ENCODE measurements at places on chromosomes 12 and 14.

GRCh38 chr14:22650960-22651521 lies 6.9 kb upstream of the OR6J1 start:
- peak; percentile 32 for DNase-seq

GRCh38 chr14:24915958-24916595 lies 133.9 kb downstream of the STXBP6 start:
- no peak for DNase-seq

DNA sequence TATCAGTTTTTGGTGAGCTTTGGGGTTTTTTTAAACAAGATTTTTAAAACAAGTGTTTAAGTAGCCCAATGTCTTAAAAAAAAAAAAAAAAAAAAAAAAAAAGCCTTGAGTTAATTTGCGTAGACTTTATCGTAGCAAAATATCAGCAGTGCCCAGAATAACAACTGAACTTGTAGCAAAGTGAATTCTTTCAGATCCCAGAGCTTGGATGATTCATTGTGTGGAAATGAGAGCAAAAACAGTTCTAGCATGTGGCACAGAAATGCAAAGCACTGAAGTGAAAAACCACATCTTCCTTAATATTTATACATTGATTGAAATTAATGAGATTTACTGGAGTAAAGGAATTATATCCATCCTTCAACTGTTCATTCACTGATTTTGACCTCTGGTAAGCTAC lies 258.1 kb downstream of the EGLN3 start:
- no peak for DNase-seq

DNA sequence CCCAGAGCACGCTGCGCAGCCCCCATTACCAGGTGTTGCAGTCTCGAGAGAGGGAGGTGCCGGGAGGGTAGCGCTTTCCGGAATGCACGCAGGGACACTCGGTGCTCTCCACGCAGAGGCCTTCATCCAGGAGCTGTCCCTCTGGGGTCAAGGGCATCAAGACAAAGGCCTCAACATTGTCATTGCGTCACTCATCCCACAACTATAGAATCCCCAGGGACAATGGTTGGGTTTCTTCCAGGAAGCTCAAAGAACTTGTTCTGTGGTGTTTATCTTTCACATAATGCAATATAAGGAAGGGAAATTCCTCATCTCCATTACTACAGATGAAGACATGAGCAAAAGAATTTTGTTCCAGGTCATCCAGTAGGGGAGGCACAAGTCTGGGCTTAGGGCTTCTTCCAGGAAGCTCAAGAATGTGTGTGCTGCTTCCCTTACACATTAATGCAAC lies 52.1 kb downstream of the VWF start:
- DNase-seq, result no peak

- DNase-seq, result no peak
These were observed 1493.6 kb downstream of the AACS start for GRCh38 chr12:126558810-126559209.

DNA sequence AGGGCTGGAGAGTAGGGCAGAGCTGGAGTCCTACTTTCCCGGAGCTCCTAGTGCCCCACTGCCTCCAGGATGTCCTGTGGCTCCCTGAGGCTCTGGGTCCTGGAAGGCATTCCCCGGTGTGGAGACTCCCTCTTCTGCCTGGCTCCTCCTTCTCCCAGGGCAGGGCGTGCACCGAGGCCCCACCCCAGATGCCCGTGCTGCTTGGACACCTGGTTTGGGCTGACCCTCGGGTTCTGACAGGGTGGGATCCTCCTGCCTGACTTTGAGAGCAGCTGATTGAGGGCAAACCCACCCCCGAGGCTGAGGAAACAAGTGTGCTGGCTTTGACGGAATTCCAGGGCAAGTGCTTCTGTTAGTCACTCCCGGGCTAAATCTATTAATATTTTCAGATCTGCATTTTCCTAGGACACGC lies 15.4 kb downstream of the TEAD4 start:
- DNase-seq, result no peak

DNA sequence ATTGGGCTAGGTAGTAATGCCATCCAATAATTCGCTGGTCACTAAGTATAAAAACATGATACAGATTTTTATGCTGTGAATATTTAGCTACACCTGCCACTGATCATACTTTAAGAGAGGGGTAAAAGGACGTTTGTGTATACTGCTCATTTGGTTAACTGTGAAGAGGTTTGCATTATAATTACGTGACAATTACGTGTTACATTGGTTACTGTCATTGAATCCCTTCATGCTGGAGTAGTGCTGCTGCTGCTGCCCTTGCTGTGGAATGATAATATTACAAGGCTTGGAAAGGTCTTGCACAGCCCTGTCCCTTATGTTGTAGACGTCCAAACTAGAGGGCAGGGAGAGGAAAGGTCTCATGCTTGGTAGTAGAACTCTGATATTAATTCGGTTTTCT lies 312.2 kb upstream of the ATP2B1 start:
- no peak for DNase-seq

DNA sequence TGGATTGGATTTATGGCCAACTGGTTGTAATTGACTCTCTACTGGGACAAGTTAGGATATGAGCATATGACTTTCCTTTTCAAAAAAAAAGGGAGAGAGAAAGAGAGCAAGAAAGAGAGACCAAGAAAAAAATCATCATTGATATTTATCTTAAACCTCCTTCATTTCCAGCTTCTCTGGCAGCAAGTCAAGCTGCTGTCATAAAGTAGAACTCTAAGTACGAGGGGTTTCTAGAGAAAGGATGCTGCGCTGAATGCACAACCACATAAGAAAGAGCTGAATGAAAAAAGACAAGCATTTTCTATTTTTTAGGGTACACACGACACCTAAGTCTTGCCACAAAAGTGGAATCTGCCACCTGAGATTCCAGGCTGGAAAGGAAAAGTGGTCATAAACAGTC lies 182.6 kb downstream of the SLC25A21 start:
- no peak for DNase-seq

- DNase-seq, result peak; percentile 17
These were observed 41.8 kb upstream of the P2RX7 start for GRCh38 chr12:121090586-121091514.

DNA sequence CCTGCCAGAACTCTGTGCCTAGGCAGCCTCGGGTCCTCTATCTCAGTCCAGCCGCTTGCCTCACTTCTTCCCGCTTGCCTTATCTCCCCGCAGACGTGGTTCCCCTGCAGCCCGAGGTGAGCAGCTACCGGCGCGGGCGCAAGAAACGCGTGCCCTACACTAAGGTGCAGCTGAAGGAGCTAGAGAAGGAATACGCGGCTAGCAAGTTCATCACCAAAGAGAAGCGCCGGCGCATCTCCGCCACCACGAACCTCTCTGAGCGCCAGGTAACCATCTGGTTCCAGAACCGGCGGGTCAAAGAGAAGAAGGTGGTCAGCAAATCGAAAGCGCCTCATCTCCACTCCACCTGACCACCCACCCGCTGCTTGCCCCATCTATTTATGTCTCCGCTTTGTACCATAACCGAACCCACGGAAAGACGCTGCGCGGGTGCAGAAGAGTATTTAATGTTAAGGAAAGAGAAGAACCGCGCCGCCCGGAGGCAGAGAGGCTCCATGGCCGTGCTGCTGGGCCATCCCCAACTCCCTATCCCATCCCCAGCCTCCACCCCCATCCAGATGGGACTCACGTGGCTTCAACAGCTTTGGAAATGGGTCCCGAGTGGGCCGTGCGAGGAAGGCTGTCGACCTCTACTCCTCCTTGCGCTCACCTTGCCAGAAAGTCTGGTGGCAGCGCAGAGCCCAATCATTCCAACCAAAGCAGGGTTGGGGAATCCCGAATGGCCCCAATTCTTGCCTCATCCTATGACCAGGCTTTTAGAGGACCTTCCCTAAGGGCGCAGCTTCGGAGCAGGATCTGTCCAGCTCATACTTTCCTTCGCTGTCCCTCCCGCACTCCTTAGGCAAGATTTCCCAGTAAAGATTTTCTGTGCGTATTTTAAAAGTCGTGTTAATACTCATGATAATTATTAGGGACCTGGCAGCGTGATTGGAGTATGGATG lies 6.5 kb downstream of the HOXC13 start:
- no peak for DNase-seq

- no peak for DNase-seq
These were observed 13.5 kb downstream of the EXD2 start for GRCh38 chr14:69204753-69205152.

GRCh38 chr14:54758041-54758440 lies 144.6 kb downstream of the GCH1 start:
- DNase-seq, result no peak

DNA sequence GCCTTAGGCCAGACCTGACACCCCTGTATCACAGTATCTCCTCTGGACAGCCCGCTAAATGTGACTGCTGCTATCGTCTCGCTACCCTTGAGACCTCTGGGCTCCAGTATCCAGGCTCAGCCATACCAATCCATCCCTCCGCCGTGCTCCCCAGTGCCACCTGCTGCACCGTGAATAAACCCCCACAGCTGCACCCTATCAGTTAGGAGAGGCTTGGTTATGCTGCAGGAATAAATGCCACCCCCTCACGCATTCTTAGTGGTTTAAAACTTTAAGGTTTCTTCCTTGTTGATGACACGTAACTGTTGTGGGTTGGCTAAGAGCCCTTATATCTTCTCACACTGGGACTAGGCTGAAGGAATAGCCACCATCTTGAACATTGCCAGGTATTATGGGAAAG lies 12.1 kb downstream of the CCDC63 start:
- no peak for DNase-seq

- DNase-seq, result no peak
These were observed 548.6 kb upstream of the TBX3 start for GRCh38 chr12:115232455-115233156.

GRCh38 chr12:64633940-64634337 lies 23.6 kb downstream of the RASSF3 start:
- no peak for DNase-seq

DNA sequence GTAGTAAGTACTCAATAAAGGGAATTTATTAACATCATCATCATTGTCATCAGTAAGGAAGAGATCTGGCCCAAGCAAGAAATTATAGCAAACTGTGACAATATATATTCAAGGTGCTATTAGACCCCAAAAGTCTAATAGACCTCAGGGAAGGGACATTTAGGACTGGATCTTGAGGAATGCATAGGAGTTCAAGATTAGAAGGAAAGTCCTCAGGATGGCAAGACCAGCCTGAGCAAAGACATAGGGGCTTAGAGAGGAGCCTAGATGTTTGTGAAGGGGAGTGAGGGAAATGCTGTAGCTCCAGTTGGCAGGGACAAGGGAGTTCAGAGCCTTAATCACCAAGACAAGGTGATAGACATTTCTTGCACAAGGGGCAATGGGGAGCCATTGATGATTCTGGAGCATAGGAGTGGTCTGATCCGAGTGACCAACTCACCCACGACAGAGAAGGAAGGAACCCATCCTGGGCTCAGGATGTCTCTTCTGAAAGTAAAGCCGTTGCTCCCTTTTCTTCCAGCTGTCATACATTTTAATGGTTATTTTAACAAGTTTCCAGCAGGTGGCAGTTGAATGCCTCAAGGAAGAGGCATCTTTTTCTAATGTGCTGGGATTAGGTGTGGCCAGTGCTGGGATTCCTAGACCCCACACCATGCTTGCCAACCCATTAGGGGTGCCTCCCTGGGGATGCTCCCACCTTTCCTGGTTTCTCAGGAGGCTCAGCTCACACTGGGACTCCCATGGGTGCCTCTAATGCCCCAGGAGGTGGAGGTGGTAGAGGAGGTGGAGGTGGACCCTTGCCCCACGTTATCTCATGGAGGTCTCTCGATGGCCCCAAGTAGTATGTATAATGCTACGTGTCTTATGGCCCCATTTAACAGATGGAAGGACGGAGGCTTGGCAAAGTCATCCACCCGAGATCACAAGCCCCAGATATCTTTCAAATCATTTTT lies 37.8 kb downstream of the PHETA1 start:
- DNase-seq, result peak; percentile 35

DNA sequence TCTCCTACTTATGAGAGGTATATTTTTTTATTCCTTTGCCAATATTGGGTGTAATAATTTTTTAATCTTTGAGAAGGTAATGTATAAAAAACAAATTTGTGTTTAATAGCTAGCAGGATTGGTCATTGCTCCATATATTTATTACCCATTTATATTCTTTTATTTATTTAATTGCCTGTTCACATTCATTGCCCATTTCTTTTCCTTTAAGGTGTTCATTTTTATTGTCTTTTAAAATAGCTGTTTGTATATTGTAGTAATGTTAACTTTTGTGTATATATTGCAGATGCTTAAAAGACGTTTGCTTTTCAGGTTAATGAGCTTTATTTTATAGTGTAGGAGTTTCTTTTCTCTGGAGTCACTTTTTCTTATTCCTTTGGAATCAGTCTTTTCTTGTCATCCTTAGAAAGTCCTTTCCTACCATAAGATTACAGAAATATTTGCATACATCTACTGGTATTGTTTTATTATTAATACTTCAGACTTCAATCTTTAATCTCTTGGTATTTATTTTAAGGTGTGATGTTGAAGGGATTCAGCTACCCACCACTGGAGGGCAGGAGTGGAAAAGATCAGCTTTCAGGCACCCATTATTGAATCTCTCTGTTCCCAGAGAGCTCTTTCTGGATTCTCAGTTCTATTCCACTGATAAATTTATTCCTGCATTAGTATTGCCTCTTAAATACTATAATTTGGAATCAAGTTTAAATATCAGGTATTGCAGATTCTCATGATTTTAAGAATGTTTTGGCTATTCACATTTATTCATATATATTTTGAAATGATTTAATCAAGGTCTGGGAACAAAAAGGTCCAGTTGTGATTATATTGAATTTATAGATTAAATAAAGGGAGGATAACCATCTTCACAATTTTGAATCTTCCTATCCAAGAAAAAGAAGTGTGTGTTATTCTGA lies 17.3 kb downstream of the PPM1A start:
- peak; percentile 46 for DNase-seq

GRCh38 chr12:50542448-50542847 lies 37.7 kb downstream of the DIP2B start:
- DNase-seq, result no peak

DNA sequence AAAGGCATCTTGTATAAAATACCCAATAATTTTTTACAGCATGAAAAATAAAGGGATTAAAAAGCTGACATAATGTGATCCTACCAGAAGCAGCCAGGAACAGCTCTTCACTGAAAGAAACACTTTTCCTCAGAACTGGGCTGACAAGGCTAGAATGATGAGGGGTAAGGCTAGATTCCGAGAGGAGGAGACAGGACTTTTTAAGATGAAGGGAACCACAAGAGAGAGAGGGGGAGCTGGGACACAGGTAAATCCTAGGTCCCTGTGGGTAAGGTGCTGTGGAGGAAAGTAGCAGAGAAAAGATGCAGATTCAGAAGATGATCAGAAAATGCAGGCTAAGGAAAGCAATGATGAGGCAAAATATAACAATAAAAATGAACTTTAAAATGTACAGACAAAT lies 29.5 kb downstream of the C2CD5 start:
- DNase-seq, result no peak

- no peak for DNase-seq
These were observed 4.4 kb downstream of the C12orf54 start for GRCh38 chr12:48486679-48487078.

- DNase-seq, result no peak
These were observed 89.8 kb downstream of the FAR2 start for GRCh38 chr12:29238822-29239291.
